ENCODE measurements at places on chromosomes 6 and 20.

DNA sequence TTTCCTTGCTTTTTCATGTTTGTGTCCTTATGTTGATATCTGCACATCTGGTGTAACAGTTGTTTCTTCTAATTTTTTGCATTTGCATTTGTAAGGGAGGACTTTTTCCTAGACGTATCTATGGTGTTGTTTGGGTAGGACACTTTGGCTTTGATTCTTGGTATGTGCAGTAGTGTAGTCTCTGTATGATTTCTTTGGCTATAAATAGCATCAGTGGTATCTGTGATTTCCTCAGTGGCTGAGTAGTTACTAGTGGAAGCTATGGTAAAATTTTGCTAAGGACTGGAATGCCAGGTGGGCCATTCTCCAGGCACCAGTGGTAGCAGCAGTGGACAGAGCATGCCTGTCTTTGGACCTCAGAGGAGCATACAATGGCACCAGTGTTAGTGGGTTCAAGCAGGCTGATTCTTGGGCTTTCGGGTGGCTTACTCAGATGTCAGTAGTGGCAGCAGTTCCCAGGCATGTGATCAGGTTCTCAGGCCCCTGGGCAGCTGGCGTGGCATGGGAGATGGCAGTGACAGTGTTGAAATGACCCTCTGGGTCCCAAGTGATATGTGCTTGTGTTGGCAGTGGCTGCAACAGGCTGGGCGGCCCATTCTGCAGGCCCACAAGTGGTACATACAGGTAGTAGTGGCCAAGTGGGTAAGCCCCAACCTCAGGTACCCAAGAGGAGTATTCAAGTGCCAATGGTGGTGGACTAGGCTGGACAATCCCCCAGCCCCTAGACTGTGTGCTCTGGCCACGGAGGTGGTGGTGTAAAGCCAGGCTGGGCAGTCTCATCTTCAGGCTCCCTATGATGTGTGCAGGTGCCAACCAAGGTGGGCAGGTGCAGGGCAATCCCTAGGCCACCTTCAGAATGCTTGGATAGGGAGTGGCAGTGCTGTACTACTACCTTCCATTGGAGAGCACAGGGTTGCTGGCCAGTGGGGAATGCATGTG is 54.5 kb downstream of the PLCG1 start:
- no peak for DNase-seq

DNA sequence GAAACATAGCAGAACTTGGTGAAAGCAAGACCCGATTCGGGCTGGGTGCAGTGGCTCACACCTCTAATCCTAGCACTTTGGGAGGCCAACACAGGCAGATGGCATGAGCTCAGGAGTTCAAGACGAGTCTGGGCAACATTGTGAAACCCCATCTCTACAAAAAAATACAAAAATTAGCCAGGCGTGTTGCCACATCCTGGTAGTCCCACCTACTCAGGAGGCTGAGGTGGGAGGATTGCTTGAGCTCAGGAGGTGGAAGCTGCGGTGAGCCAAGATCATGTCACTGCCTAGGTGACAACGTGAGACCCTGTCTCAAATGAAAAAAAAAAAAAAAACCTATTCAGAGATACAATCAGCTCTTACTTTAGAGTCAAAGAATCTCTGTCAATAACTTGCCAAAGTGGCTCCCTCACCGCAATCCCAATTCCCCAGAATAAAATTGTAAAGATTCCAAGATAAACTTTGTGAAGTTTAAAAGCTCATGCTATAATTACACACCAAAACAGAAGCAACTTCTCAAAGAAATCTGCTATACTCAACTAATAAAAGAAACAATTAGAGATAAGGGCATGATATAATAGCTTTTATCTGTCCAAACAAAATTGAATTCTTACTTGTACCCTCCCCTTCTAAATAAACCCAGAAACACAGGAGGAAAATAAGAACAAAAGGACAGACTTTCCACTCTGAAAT is 33.6 kb downstream of the CDK19 start:
- no peak for DNase-seq

- DNase-seq = no peak
These were observed 6.3 kb downstream of the PPP1R14C start for GRCh38 chr6:150149146-150149545.

- no peak for DNase-seq
These were observed 430.3 kb upstream of the SULF2 start for GRCh38 chr20:48215536-48215935.

GRCh38 chr6:30776390-30777154 is 32.2 kb upstream of the IER3 start:
- no peak for DNase-seq

GRCh38 chr6:1701668-1702353 is 92.1 kb downstream of the FOXC1 start:
- DNase-seq = no peak

DNA sequence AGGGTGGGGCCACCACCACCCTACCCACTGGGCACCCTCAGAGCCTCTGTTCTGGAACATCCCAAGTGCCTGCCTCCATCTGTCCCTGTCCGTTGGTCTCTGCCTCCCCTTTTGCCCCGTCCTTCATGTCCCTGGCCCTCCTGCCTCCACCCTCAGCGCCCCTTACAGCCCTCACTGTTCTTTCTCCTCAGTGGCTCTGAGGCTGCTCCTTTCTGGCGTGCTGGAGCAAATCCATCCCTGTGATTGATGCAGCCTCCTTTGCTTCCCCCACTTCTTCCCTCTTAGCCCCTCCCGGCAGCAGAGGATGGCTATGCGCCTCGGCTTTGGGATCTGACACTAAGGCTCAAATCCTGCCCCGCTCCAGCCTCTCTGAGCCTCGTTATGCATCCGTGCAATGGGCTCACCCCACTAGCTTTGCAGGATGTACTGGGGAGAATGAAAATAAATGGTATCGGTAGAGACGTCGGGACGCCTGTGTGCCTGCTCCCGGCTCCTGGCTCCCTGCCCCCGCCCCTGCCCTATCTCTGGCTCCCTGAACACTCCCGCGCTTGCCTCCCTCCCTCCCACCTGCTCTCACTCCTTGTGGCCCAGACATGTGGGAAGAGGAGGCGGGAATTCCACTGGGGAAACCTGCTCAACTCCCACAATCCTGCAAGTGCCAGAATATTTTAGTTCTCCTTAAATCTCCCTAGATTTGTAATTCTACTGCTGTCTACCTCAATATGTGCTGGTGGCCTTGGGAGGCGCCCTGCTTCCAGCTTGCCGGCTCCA is 13.1 kb downstream of the VSTM2L start:
- no peak for DNase-seq

DNA sequence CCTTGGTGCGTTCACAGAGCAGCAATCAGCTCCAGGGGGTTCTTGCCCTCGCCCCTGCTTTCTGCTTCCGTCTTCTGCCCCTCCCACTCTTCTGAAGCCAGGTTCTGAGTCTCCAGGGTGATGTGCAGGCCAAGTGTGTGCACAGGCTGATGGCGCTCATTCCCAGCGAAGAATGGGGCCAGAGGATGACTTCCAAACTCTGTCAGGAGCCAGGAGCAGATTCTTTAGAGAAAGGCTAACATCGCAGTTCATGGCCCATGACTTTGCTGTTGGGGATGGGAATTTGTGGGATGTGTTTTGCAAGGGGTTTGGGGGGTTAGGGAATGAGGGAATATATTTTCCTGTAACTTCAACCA is 56.1 kb upstream of the CCN6 start:
- DNase-seq = no peak

DNA sequence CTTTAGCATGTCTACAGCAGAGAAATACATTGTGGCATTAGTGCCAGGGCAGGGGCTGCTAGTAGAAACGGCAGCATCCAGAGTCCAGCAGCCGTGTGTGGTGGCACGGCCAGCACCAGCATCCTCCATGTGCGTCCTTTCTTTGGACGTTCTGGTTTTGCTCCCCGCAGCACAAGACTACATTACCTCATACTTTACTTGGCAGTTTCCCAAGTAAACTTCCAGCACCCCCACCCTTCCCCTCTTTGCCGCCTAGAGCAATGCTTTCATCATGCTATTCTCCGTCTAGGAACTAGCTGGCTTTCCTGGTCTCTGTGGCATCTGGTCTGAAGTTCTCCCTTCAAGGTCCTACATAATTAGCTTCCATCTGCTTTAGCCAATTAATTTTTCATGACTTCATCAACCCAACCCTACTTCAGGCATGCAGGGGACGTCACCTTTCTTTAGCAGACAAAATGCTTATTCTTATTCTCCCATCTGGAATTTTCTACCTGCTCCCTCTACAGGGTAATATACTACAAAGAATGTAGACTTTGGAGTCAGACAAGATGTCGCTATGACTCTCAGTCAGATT is 67.6 kb downstream of the BLOC1S5 start:
- no peak for DNase-seq

- DNase-seq = no peak
These were observed 170.3 kb upstream of the AHI1 start for GRCh38 chr6:135667691-135668455.

- DNase-seq = no peak
These were observed 90.0 kb downstream of the SASH1 start for GRCh38 chr6:148432462-148433195.

DNA sequence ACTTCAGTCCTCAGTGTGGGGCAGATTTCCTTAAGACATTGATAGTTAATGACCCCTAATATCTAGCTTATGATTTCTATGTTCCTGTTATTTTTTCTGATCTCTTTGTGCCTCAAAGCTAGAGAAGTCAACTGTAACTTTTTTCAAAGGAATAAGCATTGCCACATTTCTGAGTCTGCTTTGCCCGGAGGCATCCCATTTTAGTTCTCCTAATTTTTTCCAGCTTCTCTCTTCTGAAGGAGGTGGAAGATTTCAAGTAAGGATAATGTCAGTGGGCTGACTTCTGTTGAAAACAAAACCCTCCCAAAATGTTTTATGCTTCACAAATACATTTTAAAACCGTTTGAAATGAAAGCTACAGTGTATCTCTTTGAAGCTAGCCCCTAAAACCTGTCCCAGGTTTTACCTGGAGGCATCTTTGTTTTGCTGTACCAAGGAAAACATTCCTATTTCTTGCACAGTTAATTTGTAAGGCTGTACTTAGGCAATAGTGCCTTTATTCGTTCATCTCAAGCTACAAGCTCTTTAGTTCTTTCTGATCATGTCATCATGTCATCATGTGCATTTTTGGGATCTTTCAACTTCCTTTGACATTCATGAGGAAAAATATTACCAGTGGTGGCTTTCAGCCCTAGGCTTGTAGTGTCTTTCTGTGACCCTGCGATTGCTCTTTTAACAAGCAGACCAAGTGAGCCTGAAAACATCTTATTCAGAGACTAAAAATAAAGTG is 45.7 kb downstream of the TSPYL4 start:
- no peak for DNase-seq

DNA sequence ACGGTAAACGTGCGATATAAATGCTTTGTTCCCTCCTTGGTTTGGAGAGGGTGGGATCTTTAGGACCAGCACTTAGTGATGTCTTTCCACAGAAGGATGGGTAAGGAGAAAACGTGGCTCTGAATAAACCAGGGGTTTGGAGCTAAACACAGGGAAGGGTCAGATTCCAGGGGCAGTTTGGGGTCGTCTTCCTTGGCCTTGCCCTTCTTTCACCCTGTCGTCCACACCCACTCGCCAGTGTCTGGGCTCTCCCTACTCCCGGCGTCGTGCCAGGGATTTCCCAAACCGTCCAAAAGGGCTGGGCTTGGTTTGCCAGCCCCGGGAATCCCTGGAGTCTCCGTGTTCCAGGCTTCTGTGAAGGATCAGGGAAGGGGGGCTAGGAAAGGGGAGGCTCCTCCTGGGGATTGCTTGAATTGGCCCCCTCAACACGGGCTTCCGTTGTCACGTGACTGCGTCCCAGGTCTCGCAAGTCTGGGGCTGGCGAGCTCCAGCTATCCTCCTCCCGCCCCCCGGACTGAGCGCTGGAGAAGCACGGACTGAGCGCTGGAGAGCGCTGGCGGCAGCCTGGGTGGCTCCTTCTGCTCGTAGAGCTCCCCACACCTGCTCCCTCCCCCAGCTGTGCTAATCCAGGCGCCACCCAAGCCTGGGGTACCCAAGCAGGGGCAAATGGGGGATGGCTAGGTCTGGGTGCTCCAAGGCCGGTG is 9.4 kb upstream of the ARMC12 start:
- DNase-seq = no peak

- DNase-seq = no peak
These were observed 21.7 kb upstream of the EPB41L1 start for GRCh38 chr20:36132802-36133211.

DNA sequence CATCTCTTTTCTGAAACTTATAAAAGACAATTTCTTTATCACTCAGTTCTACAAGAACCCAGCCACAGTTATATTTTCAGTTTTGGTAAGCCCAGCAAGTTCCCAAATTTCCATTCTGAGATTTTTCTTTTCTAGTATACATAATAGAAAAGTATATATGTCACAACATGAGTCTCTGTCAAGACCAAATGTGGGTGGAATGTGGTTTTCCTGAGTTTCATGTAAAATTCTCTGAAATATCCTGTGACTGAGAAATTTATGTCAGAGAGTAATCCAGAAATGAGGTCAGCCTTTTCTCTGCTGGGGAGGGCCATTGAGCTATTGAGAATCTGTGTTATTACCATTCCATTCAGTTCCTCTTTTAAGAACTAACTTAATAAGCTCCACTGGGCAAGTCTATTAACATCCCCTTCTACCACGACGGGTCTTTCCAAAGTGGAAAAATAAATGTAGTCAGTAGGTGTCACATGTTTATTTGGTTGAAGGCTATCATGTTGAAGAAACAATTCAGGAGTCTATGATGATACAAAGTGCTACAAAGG is 100.7 kb upstream of the HMGN3 start:
- no peak for DNase-seq

- DNase-seq = no peak
These were observed 592 bp downstream of the SAPCD1 start for GRCh38 chr6:31762878-31763618.

- no peak for DNase-seq
These were observed 47.9 kb upstream of the ARID1B start for GRCh38 chr6:156729248-156729647.

DNA sequence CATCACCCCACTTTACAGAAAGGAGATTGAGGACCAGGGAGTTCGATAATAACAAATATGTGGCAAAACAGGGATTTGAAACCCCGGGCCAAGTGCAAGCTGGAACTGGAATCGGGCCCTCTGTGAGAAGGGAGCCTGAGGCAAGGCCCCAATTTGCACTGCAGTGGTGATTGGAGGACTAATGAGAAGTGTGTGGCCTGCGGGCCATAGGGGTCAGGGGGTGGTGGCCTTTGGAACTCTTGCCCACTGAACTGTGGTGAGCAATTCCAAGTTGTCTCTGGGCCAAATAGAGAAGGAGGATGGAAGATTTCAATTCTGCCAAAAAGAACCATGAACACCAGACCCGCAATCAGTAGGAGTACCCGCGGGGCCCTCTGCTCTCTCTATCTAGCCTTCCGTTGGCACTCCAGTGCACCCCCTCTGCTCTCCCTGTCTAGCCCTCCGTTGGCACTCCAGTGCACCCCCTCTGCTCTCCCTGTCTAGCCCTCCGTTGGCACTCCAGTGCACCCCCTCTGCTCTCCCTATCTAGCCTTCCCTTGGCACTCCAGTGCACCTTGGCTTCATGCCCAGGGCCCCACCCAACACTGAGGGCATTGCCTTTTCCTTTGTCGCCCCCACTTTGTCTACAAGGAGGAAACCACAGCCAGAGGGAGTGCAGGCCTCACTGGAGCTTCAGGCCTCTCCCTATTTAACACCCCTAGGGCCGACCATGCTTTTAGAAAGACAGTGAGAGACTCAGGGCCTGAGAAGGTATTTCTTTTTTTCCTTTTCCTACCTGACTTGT is 6.0 kb upstream of the PTPRA start:
- no peak for DNase-seq

GRCh38 chr20:54091120-54091480 is 20.7 kb upstream of the BCAS1 start:
- no peak for DNase-seq

All from cortex of kidney (tissue), 1 donor.